Activated T-helper 1 cell treated with anti-CD3 and anti-CD28 coated beads, Interleukin-12 subunit alpha, Interleukin-12 subunit beta, Interleukin-2, Interleukin-4 antibody, amounts not matched to agents 30 ng/mL and 10 ng/mL and 1 ng/mL, durations not matched to agents 14 hours and 24 hours and 36 hours (primary cell): ENCODE measurements at places on chromosomes 7 and 10.

DNA sequence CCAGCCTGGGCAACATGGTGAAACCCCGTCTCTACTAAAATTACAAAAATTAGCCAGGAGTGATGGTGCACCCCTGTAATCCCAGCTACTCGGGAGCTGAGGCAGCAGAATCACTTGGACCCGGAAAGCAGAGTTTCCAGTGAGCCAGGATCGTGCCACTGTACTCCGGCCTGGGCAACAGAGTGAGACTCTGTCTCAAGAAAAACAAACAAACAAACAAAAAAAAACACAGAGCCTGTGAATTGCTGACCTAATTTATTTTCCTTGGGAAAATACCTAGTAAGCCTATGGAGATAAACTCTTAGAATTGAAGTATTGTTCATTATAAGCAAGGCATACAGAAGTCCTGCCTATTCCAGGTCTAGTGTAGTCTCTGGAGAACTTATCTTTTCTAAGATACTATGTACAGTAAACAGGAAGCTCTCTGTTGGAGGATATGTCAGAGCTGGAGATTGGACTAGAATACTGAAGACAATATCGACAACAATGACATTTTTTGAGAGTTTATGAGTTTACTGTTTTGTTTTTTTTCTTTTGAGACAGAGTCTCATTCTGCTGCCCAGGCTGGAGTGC is 14.9 kb downstream of the GTF2I start:
- peaks cover 14% of the 10 kb centered on the region for H3K4me1 ChIP-seq
- no peak overlapping the region for H3K27ac ChIP-seq
- no peak for DNase-seq
- no peak overlapping the region for H3K4me3 ChIP-seq
- H3K36me3 ChIP-seq: peaks cover 13% of the 10 kb centered on the region
- H3K27me3 ChIP-seq: no peaks in the 10 kb centered on the region

GRCh38 chr7:19574131-19574530 is 134.7 kb downstream of the POLR1F start:
- no peaks in the 10 kb centered on the region for H3K27me3 ChIP-seq
- no peaks in the 10 kb centered on the region for H3K4me1 ChIP-seq
- H3K27ac ChIP-seq: no peak overlapping the region
- no peak overlapping the region for H3K4me3 ChIP-seq
- no peaks in the 10 kb centered on the region for H3K36me3 ChIP-seq

DNA sequence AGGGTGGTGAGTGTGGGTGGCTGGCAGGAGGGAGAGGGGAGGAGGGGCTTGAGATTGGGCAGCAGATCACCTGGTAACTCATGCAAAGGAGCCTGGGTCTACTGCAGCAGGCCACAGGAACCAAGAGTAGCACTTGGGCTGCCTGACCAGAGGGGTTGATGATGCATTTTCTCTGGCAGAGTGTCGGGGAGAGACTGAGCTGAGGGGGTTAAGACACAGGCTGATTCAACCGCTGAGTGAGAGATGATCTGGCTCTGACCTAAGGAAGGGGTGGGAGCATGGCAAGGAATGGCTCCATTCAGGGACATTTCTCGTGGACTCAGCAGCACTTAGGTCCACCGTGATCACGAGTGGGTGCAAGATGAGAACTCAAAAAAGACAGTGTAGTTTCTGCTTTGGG is 115.5 kb upstream of the STK17A start:
- no peak overlapping the region for H3K27ac ChIP-seq
- no peak for DNase-seq
- no peaks in the 10 kb centered on the region for H3K36me3 ChIP-seq

DNA sequence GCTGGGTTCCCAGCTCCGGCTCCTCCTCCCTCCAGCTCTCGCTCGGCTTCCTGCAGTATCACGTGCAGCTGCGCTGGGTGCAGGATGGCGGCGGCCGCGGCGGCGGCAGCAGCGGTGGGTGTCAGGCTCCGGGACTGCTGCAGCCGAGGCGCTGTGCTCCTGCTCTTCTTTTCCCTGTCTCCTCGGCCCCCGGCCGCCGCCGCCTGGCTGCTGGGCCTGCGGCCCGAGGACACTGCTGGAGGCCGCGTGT is at the start of gene CNNM1:
CNNM1 (plus strand) TSS at position 53 of the 250 bp plus-strand sequence; CDS start at position 85, 32 bp downstream.
- no peaks in the 10 kb centered on the region for H3K4me1 ChIP-seq
- H3K27me3 ChIP-seq: peaks cover 34% of the 10 kb centered on the region
- no peak for DNase-seq
- H3K4me3 ChIP-seq: peak within 1 kb of the TSS; percentile 20

- no peaks in the 10 kb centered on the region for H3K36me3 ChIP-seq
- peaks cover 34% of the 10 kb centered on the region for H3K27me3 ChIP-seq
- no peak overlapping the region for H3K27ac ChIP-seq
- H3K4me3 ChIP-seq: no peak overlapping the region
These were observed 56.9 kb downstream of the NEUROG3 start for GRCh38 chr10:69516316-69516715.

GRCh38 chr10:112083472-112083871 is 100.1 kb downstream of the GPAM start:
- no peak for DNase-seq
- H3K4me1 ChIP-seq: no peaks in the 10 kb centered on the region
- no peaks in the 10 kb centered on the region for H3K36me3 ChIP-seq

DNA sequence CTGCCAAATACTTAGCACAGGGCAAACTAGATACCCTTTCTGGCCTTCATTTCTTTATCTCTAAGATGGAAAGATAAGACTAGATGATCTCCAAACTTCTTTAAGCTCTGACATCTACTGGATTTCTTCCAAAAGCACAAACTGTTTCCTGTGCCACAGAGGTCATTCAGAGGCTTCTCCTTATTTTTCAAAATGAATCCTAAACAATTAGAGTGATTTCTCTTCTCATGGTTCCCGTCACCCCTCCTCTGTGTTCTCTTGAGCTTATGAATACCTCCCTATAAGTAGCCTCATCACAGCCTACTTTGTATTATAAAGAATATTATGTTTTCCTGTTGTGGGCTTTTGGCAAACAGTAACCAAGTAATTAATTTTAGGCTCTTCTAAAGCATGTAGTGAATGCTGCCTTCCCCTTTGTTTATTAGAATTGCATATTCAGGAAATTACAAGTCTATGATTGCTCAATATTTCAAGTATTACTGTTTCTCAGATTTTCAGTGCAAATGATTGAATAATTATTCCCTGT is 179.5 kb downstream of the REEP3 start:
- H3K4me3 ChIP-seq: no peak overlapping the region
- H3K36me3 ChIP-seq: no peaks in the 10 kb centered on the region
- no peak for DNase-seq
- peaks cover 6% of the 10 kb centered on the region for H3K4me1 ChIP-seq
